ENCODE measurements at places on chromosomes 13 and 19.

- no peak for DNase-seq
These were observed 10.0 kb downstream of the ATP7B start for GRCh38 chr13:52001120-52001731.

DNA sequence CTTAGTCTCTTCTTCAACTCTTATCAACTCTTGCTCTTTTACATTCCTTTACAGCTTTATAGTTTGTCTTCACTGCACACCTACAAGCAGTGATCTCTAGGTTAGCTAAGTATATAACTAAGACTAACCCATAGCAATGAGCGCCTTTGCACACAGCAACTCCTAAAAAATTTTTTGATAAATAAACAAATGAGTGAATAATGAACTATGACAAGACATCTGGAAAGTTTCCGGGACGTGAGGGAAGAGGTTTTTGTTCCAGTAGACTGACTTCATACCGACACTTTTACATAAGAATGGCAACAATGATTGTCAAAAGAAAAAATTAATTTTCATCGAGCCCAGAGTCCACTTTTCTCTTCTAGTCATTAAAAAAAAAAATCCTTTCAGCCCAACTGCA lies 98.3 kb downstream of the ELF1 start:
- no peak for DNase-seq

DNA sequence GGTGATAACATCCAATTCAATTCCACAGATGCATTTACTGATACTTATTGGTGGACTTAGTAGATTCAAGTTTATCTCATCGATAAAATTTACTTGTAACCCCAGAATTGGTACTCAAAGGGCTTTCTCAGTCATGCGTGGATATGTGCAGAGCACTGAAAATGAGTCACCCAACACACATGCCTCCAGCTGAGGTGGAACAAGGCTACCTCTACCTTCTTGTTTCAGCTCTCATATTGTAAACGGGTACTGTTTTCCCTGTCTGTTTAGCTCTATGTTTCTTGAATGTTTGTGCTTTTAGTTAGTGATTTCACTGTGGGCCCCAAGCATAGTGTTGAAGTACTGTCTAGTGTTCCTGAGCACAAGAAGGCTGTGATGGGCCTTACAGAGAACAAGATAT lies 1.5 kb downstream of the LRRC63 start:
- DNase-seq: no peak

GRCh38 chr19:4690361-4690760 lies 20.2 kb upstream of the MYDGF start:
- DNase-seq: no peak

DNA sequence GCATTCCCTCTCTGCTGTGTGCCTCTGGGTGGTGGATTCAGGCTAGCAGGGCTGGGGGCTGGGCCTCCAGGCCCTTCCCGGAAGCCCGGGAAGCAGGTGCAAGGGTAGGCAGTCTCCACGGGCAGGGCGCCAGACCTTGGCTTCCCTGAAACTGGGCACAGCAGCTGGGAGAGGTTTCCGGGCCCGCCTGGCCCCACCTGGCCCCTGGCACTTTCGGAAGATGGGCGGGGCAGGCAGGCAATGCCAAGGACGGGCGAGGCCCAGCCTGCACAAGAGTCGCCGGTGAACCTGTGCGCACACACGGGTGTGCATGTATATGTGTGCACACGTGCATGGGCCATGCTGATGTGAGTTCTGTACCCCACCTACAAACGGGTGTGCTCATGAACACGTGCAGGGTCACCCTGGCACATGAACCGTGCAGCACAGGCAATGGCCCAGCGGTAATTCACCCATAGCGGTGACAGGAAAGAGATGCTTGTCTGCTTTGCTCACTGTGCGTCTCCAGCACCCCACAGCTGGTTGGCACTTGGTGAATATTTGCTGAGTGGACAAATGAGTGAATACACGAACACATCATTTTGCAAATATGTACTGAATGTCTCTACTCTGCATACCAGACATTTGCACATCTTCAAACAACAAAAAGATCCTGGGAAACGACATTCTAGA lies 15.3 kb downstream of the GADD45B start:
- no peak for DNase-seq
